Breast epithelium (tissue), 4 donors: ENCODE measurements at places on chromosomes 7 and 10.

GRCh38 chr10:29598851-29599311 is 35.9 kb downstream of the SVIL start:
- H3K4me1 ChIP-seq, result no peaks in the 10 kb centered on the region
- H3K27ac ChIP-seq, result peak overlapping the region; percentile 77
- DNase-seq, result peak; percentile 20
- peak overlapping the region; percentile 32 for H3K4me3 ChIP-seq
- H3K36me3 ChIP-seq, result no peaks in the 10 kb centered on the region
- H3K27me3 ChIP-seq, result no peaks in the 10 kb centered on the region

GRCh38 chr7:126436213-126436868 is 816.4 kb downstream of the GRM8 start:
- H3K27me3 ChIP-seq, result no peaks in the 10 kb centered on the region
- no peak overlapping the region for H3K4me3 ChIP-seq
- no peaks in the 10 kb centered on the region for H3K36me3 ChIP-seq
- no peak for DNase-seq
- no peak overlapping the region for H3K27ac ChIP-seq
- no peaks in the 10 kb centered on the region for H3K4me1 ChIP-seq

DNA sequence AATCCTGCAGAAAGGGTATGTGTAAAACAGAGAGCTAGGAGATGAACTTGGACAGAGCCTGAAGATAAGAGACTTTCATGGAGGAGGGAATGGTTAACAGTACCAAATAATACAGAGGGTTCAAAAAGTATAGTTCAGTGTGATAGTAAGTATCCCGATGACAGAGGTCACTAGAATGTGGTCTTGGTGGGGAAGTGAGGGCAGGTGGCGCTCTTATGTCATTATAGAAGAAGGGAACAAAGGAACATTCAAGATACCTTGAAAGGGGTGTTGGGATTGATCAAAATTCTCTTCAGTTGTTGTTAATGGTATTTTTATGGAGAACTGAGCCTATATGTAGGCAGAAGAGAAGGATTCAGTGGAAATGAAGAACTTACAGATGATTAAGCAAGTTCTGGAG is 312.5 kb downstream of the SUGCT start:
- H3K4me3 ChIP-seq, result no peak overlapping the region

GRCh38 chr7:27164367-27165088 is 809 bp downstream of the HOXA9 start:
- no peaks in the 10 kb centered on the region for H3K36me3 ChIP-seq
- peak overlapping the region; percentile 89 for H3K27ac ChIP-seq
- peak overlapping the region; percentile 65 for H3K4me3 ChIP-seq

DNA sequence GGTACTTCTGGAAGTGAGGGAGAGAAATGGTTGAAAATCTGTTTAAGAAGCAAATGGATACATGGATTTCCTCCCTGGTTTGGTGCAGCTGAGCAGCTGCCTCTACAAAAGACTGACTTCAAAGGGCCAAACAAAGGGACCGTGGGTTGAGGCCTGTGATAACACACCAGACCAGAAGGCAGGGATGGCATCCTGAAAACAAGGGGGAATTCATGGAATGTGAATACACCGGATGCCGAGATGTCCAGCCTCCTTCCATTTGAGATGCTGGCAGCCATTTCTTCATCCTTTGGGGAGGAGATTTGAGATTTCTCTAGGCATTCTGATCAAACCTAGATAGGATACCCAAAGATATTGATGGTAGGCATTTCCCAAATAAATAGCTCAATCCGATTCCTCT is 36.9 kb downstream of the TAF3 start:
- no peak for DNase-seq
- no peaks in the 10 kb centered on the region for H3K36me3 ChIP-seq
- H3K27ac ChIP-seq, result no peak overlapping the region
- H3K27me3 ChIP-seq, result no peaks in the 10 kb centered on the region
- no peak overlapping the region for H3K4me3 ChIP-seq

DNA sequence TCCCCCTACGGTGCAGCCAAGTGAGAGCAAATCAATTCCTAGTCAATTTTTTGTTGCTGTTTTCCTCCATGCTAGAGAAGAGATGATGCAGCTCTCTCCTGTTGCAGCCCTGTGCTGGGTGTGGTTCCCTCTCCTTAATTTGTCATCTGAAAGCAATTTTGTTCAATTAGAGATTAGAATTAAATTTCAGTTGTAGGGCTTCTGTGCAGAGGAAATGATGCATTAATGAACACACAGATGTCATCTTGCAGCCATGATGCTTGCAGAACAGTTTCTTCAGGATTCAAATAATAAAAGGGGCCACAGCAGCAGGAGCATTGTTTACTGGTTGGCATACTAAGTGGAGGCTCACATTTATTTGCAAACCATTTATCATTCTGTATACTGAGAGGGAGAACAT is 266.0 kb downstream of the AUTS2 start:
- no peaks in the 10 kb centered on the region for H3K36me3 ChIP-seq
- H3K4me3 ChIP-seq, result no peak overlapping the region
- no peak for DNase-seq
- no peak overlapping the region for H3K27ac ChIP-seq

GRCh38 chr10:43679509-43679908 is 30.8 kb upstream of the ZNF32 start:
- no peaks in the 10 kb centered on the region for H3K27me3 ChIP-seq
- DNase-seq, result peak; percentile 83
- H3K36me3 ChIP-seq, result no peaks in the 10 kb centered on the region
- H3K4me1 ChIP-seq, result no peaks in the 10 kb centered on the region
- H3K27ac ChIP-seq, result no peak overlapping the region
- H3K4me3 ChIP-seq, result no peak overlapping the region

GRCh38 chr10:84924131-84924530 is 595.7 kb downstream of the CCSER2 start:
- H3K27ac ChIP-seq, result no peak overlapping the region
- no peak for DNase-seq
- no peaks in the 10 kb centered on the region for H3K4me1 ChIP-seq
- no peaks in the 10 kb centered on the region for H3K27me3 ChIP-seq
- no peak overlapping the region for H3K4me3 ChIP-seq

DNA sequence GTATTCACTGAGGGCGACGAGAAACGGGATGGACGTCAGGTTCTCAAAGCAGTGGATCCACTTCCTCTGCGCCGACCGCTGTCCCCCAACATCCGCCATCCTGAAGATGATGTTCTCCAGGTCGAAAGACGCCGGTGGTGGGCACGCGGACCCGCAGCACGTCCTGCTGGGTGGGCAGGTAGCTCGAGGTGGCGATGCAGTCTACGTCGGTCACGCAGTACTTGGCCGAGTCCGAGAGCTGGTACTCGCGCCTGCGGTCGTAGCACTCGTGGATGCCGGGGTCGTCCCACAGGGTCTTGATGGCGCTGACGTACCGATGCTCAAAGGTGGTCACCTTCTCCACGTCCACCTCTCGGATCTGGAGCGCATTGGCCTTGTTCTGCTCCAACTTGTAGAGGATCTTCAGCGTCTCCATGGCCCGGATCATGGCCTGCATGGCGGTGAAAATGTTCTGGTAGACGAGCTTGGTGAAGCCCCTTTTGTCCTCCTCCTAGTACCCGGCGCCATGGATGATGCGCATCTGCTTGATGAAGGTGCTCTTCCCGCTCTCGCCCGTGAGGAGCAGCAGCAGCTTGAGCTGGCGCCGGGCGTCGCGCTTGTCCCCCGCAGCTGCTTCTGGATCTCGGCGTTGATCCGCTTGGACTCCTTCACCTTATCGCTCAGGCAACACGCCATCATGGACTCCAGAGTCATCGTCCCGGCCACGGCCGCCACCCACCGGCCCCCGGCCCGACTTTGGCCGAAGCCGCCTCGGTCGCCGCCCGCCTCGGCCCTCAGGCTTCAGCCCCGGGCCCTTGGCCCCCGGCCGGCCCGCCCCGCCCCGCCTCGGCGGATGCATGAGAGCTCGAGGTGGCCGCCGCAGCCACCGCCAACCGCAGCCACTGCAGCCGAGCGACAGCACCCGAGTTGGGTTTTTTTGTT is 122.9 kb upstream of the KCTD7 start:
- H3K27ac ChIP-seq, result no peak overlapping the region
- no peaks in the 10 kb centered on the region for H3K27me3 ChIP-seq
- peak overlapping the region; percentile 43 for H3K4me3 ChIP-seq
- DNase-seq, result no peak

GRCh38 chr10:113056441-113057021 is 106.5 kb downstream of the TCF7L2 start:
- H3K27me3 ChIP-seq, result no peaks in the 10 kb centered on the region
- H3K36me3 ChIP-seq, result no peaks in the 10 kb centered on the region
- no peak for DNase-seq
- H3K4me1 ChIP-seq, result peaks cover 8% of the 10 kb centered on the region
- no peak overlapping the region for H3K4me3 ChIP-seq

GRCh38 chr7:156180451-156181229 is 368.4 kb upstream of the SHH start:
- no peak overlapping the region for H3K4me3 ChIP-seq
- no peak overlapping the region for H3K27ac ChIP-seq
- H3K4me1 ChIP-seq, result no peaks in the 10 kb centered on the region
- no peak for DNase-seq

- H3K4me3 ChIP-seq, result peak overlapping the region; percentile 33
- no peaks in the 10 kb centered on the region for H3K4me1 ChIP-seq
- H3K27me3 ChIP-seq, result no peaks in the 10 kb centered on the region
Observed at GRCh38 chr10:60572511-60573194, 183.0 kb upstream of the ANK3 start.

GRCh38 chr7:69903410-69903809 is 305.1 kb downstream of the AUTS2 start:
- H3K4me1 ChIP-seq, result no peaks in the 10 kb centered on the region
- no peak overlapping the region for H3K27ac ChIP-seq
- no peak overlapping the region for H3K4me3 ChIP-seq
- H3K27me3 ChIP-seq, result no peaks in the 10 kb centered on the region
- DNase-seq, result no peak
- H3K36me3 ChIP-seq, result no peaks in the 10 kb centered on the region

DNA sequence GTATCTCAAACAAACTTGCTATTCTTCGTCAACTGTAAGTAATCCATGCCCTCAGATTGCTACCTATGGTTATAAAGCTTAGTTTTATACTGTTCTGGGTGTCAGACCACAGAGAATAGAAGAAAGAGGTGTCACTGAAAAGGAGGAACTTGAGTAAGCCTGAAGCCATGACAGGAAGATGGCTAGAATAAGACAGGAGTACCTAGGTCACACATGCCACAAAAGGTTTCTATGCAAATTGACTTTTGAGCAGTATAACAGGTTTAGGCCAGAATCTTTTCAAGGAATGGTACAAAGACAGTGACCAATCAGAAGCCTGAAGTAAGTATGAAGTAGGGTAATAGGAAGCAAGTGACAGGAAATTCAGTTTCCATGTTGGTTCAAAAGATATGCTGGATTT is 23.5 kb downstream of the FBXW4 start:
- no peaks in the 10 kb centered on the region for H3K27me3 ChIP-seq
- no peak overlapping the region for H3K27ac ChIP-seq

DNA sequence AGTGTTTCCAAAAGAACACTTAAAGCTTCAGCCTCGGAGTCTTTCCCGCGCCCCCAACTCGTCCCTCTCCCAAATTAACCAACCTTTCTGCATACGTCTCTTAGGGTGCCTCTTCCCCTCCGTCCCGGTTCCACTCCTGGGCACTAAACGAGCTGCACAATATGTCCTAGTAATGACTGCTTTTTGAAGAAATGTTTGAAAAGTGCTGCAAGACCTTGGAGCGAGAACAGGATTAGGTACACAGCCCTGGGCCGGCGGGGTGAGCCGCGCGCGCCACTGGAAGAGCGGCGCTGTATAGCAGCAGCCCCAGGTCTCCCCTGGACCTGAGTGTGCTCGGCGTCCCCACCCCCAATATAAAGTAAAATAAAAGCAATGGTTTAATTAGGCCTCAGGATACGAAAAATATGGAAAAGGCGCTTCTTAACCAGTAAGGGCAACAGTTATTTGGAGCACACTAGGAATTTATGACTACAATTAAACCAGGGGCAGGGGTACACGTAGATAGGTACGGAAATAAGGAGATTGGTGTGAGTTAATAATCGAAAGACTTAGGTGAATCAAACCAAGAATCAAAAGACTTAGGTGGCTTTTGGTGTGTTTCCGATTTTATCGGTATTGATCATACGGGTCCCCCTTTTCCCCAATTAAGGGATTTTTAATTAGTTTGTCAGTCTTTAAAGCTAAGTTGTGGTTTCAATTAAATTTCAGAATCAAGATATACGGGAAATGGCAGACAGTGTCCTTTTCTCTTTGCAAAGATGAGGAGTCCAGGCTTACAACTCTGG is 1.9 kb downstream of the TET1 start:
- H3K36me3 ChIP-seq, result no peaks in the 10 kb centered on the region
- H3K4me1 ChIP-seq, result no peaks in the 10 kb centered on the region
- H3K27ac ChIP-seq, result peak overlapping the region; percentile 61
- peak overlapping the region; percentile 82 for H3K4me3 ChIP-seq
- no peaks in the 10 kb centered on the region for H3K27me3 ChIP-seq

DNA sequence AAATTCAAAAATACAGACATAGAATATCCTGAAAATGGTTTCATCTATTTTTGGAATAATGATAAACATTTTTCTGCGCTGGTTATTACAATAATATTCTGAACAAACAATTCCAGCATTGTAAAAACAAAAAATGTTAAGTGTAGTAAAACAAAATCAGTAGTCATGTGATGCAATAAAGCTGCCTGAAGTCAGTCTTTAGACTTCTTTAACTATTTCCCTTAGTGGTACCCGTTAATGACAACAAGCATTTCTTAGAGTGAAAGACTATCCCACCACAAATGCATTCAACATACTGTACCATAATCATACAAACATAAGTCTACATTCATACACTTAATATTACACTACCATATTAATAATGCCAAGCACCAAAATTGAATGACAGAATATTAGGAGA is 1.6 kb downstream of the SKAP2 start:
- no peaks in the 10 kb centered on the region for H3K36me3 ChIP-seq
- H3K4me3 ChIP-seq, result no peak overlapping the region
- peak overlapping the region; percentile 97 for H3K27ac ChIP-seq
- H3K27me3 ChIP-seq, result no peaks in the 10 kb centered on the region
- DNase-seq, result no peak

GRCh38 chr7:10463701-10464100 is 510.0 kb upstream of the PHF14 start:
- no peaks in the 10 kb centered on the region for H3K4me1 ChIP-seq
- no peak for DNase-seq
- H3K36me3 ChIP-seq, result no peaks in the 10 kb centered on the region
- H3K4me3 ChIP-seq, result no peak overlapping the region

DNA sequence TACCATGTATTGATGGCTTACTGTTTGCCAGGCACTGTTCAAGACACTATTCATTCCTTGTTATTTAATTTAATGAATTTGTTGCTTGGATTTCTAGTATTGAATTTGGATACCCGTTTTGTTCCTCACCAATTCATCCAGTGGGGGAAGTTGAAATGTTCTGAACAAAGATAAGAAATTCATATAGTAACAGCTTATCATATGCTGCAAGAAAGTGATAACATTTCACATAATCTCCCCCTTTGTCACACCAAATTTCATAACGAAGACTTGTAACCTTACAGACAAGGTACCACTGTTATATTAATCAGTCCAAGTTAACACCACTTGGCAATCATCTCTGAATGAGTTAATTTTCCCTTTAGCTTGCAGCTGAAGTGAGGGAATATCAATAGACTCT is 42.1 kb downstream of the SCIN start:
- H3K27ac ChIP-seq, result no peak overlapping the region
- H3K27me3 ChIP-seq, result no peaks in the 10 kb centered on the region
- no peaks in the 10 kb centered on the region for H3K36me3 ChIP-seq
- H3K4me1 ChIP-seq, result no peaks in the 10 kb centered on the region
- no peak for DNase-seq
- H3K4me3 ChIP-seq, result no peak overlapping the region
